ENCODE measurements at places on chromosomes 11 and 22.
A peak's percentile ranks its signal among the peaks of the same experiment; 100 is the strongest.

GRCh38 chr11:115377882-115378296, 126.3 kb downstream of the CADM1 start:
- no peak for DNase-seq

DNA sequence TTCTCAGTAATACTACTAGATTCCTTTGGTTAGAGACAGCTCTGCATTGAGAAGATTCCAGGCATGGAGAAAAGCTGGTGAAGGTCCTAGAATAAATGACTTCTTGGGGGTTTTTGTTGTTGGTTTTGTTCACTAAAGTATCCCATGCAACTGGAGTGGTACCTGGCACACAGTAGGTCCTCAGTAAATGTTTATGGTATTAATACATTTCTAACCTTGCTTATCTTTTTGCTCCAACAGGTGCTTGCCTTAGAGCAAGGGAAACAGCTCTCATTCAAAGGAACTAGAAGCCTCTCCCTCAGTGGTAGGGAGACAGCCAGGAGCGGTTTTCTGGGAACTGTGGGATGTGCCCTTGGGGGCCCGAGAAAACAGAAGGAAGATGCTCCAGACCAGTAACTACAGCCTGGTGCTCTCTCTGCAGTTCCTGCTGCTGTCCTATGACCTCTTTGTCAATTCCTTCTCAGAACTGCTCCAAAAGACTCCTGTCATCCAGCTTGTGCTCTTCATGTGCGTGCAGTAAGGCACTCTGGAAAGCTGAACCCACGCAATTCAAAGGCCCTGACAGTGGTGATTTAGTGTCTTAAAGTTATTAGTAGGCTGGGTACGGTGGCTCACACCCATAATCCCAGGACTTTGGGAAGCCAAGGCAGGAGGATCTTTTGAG, 2.0 kb downstream of the TMEM138 start:
- no peak for DNase-seq

- no peak for DNase-seq
Measured at GRCh38 chr11:57597461-57597915, at the start of gene SERPING1. Gene SERPING1 (plus strand): TSS chr11:57597685. CDS start chr11:57598271, 586 bp downstream.

GRCh38 chr11:113279591-113279990, 34.8 kb upstream of the TTC12 start:
- DNase-seq = no peak

- DNase-seq = peak; percentile 78
Measured at GRCh38 chr11:14905104-14906033, 13.3 kb upstream of the CYP2R1 start.

DNA sequence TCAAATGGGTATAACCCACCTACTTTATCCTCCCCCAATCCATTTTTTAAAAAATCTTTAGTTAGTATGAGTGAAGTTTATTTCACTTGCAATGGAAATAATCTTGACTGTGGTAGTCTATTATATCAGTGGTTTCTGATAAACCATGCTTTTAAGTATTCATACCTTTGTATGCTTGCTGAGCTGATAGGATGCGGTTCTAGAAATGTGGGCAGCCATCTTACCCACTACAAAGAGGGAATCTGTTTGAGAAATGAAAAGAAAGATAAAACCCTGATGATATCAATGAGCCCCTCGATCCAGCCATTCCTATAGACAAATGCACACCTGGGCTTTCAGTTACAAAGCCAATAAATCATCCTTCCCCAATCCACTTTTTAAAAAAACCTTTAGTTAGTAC, 13.8 kb upstream of the PVALB start:
- no peak for DNase-seq

DNA sequence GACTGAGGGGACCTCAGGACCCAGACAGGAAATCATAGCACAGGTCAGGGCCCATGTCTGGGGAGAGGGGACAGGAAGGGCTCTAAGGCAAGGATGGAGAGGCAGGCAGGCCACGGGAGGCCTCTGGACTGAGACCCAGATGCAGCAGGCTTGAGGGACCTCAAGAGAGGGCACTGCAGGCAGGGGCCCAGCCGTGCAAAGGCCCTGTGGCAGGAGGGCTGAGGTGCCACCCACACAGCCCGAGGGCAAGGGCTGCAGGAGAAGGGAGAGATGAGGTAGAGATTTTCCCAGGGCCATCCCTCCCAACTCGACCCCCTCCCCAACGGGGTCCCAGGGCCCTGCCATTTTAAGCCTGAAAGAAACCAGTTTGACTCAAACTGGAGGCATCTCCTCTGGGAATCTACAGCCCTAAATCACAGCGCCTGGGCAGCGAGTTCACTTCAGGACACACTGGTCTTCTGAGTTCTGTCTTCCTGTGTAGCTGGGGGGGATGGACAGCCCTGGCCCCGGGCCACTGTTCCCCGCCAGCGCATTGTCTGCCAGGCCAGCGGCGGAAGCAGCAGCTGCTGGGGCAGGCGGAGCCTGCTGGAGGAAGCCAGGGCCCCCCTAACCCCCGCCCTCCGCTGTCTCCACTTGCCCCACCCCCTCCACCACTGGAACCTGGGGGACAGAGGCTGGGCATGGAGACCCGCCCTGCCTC, 20.3 kb upstream of the WNT7B start:
- no peak for DNase-seq

GRCh38 chr11:129881570-129882170, 13.7 kb downstream of the NFRKB start:
- DNase-seq = peak; percentile 23

DNA sequence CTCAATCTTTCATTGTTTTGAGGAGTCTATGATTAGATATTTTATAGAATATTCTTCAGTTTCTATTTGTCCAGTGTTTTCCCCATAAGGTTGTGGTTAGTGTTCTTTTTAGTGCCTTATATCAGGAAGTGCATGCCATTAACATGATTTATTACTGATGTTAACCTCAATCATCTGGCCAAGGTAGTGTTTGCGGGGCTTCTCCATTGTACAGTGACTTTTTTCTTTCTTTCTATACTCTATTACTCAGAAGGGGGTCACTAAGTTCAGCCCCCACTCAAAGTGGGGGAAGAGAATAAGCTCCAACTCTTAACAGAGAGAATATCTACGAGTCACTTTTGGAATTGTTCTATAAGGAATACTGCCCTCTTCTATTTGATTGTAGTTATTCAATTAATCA, 415.8 kb downstream of the DYNC2H1 start:
- no peak for DNase-seq

- no peak for DNase-seq
Measured at GRCh38 chr11:59551659-59552521, 40.6 kb downstream of the OR4D9 start.

DNA sequence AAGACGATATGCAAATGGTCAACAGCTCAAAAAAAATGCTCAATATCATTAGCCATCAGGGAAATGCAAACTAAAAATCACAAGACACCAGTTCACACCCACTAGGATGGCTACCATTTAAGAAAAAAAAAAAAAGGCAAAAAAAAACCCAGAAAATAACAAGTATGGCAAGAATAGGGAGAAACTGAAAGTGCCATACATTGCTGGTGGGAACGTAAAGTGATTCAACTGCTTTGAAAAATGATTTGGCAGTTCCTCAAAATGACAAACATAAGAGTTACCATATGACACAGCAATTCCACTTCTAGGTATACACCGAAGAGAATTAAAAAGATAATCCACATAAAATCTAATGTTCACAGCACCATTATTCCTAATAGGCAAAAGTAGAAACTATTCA, 47.5 kb downstream of the PICALM start:
- no peak for DNase-seq

DNA sequence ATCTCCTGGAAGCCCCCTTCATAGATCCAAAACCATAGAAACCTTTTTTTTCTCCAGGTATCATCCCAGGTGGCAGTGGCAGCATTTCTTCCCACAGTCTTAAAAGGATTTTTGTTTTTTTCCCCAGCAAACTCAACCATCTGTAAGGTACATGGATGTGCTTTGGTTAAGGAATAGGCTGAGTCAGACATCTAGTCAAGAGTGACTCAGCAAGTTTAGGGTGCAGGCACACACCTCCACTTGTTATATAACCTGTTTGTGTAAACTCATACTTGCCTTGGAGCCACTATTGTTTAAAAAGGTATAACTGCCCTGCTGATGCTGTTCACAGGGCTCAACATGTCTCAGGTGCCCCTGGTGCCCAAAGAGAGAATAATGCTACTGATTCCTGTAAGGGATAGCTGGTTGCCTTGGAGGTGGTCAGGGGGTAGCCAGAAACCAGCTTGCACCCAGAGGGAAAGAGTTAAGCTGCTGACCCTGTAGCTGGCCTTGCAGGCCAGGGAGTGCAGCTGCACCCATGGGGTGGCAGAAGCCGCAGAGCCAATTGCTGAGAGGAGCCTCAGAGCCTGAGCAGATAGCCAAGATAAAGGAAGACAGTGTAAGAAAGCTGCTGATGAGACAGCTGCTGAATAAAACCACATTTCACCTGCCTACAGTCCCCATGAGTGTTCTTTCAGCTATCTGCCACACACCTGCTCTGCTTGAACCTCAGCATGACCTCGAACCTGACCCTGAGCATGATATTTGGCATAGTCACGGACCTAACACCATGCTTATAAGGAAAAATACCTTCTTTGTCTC, 1726.1 kb upstream of the RAG2 start:
- DNase-seq = no peak

DNA sequence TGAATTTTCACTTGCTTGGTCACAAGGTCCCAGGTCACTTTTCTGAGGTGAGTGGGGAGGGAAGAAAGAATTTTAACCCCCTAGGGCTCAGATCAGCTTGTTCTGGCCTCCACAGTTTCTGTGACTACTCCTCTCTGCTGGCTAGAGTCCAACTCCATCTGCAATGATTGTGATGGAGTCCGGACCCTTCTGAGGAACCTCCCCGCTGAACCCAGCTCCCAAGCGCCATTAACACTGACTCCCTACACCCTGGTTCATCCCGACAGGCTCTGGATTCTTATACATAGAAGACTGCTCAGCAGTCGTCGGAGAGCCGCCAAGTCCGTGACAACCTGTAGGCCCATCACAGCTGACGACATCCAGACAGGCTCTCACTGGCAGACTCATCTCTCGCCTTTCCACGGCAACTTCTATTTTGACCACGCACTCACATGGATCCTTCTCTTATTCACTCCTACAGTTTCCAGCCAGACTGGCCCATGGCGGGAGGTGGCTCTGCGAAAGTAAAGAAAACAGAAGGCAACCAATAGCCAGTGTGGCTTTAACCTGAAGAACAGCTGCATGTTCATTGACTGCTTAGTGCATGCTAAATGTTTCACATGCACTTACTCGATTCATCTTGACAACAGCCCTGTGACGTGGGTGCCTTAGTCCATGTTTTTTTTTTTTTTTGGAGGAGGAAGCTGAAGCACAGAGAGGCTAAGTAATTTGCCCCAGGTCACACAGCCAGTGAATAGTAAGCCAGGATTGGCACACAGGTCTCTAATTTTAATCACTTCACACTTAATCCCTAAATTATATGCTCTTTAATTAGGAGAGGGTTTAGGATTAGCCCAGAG, 68.0 kb upstream of the PRDM11 start:
- DNase-seq = no peak

DNA sequence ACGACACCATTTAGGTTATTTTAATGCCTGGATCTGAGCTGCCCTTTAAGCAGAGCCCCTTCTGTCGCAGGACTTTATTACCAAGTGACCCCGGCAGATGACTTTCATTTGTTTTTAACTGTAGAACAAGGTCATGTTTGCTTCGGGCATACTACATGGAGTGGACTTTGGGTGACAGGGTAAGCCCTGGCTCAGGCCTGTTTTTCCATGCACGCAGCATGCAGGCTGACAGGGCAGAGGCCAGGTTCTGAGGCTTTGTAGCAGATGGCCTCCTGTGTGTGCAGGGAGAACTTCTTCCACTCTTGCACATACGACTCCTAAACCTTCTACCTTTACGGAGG, 50.5 kb downstream of the SNX19 start:
- DNase-seq = no peak

GRCh38 chr22:38450234-38450797, 4.7 kb downstream of the KCNJ4 start:
- DNase-seq = no peak

DNA sequence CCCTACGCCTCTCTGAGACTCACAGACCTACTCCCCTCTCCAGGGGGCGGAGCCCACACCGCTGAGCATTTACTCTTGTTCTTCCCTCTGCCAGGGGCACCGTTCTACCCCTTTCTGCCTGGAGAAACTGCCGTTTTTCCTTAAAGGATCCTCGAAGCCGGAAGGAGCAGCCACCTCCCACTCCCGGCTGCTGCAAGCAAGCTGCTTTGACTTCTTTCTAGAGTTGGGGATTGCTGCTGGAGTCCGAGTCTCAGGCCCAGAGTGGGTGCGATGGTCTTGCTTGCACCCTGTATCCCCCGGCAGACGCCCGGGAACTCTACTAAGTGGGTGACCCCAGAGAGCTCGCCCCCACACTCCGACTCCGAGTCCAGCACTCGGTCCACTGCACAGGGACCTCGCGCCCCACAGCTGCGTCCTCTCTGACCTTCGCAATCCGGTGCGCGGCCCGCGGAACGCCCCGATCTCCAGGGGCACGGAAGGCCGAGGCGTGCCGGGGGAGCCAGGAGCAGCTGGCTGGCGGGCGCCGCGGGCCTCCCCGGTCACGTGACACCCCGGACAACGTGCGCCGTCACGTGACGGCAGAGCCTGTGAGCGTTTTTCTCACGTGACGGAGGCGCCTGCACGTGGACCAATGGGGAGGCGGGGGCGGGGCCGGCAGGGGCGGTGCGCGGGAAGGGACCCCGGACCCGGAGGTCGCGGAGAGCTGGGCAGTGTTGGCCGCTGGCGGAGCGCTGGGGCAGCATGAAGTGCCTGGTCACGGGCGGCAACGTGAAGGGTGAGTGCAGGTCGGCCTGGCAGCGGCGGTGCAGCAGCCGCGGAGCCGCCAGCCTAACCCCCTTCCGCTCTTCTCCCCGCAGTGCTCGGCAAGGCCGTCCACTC, at the start of gene RAD9A:
Gene RAD9A (plus strand): TSS at position 683 of the 879 bp plus-strand sequence. CDS start 59 bp downstream, at position 742.
- DNase-seq = peak; percentile 89

GRCh38 chr22:43185860-43186261, 1.1 kb downstream of the TTLL12 start:
- no peak for DNase-seq

DNA sequence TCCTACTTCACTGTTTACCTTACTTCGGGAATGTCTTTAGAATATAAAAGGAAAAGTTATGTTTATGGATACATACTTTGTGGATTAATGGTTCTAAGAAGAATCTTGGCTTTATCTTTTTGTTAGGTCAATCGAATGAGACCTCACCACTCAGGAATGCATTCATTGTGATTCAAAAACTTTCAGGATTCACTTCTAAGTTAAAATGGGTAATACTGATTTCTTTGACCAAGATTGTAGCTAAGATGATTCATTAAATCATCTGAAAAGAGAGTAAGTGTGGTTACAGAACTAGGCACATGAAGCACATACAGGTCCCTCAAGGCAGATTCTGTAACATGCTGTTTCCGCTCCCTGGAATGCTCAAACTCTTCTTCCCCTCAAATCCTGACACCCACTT, 716.4 kb downstream of the KCNA4 start:
- no peak for DNase-seq
